NCI-H1694 treated with DMSO at 0.1 percent for 48 hours (cell line): ENCODE measurements at places on chromosomes 3 and 15.

DNA sequence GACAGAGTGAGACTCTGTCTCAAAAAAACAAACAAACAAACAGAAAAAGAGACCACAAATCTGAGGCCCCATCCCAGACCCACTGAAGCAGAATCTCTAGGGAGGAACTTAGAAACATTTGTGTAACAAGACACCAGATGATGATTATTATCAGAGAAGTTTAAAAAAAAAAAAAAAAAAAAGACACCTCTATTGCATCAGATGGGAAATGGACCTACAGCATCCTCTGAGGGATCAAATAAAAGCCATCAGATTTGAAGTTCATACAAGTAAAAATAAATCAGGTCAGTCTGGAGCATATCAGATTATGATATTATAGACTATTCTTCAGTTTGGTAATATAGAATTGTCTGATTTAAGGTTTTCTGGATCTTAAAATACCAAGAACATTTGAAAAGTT is 21.9 kb upstream of the LIPC start:
- no peak for DNase-seq

GRCh38 chr3:149965278-149965677 is 5.4 kb downstream of the PFN2 start:
- no peak for DNase-seq

DNA sequence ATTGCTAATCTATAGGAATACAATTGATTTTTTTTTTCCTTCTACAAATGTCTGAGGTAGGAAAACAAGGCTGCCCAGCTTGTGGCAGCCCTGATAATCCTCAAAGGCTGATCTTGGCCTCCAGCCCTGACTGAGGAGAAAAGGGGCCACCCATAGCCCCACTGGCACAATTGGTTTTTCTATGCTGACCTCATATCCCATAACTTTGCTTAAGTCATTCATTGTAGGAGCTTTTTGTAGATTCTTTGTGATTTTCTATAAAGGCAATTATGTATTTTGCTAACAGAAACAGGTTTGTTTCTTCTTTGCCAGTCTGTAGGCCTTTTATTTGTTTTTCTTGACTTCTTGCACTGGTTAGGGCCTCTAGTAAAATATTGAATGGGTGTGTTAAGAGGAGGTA is 80.2 kb upstream of the C15orf39 start:
- no peak for DNase-seq

GRCh38 chr3:156674911-156675829 is 780 bp downstream of the TIPARP start:
- peak; percentile 37 for DNase-seq

DNA sequence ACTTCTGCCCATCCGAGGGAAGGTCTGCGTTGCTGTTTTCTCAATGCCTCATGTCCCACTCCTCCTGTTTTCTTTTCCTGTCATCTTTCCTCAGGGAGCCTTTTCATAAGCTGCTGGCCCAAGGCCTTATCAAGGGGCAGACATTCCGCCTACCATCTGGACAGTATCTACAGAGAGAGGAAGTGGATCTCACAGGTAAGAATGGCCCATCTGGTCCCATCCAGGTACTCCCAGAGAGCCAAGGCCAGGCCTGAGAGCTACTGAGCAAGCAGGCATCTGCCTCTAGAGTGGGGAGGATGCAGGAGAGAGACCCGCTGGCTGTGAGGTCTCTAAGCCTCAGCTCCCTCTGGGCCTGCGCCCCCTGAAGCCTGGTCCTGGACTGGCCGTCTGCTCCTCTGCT is 81.5 kb upstream of the LIMD1 start:
- DNase-seq = no peak

DNA sequence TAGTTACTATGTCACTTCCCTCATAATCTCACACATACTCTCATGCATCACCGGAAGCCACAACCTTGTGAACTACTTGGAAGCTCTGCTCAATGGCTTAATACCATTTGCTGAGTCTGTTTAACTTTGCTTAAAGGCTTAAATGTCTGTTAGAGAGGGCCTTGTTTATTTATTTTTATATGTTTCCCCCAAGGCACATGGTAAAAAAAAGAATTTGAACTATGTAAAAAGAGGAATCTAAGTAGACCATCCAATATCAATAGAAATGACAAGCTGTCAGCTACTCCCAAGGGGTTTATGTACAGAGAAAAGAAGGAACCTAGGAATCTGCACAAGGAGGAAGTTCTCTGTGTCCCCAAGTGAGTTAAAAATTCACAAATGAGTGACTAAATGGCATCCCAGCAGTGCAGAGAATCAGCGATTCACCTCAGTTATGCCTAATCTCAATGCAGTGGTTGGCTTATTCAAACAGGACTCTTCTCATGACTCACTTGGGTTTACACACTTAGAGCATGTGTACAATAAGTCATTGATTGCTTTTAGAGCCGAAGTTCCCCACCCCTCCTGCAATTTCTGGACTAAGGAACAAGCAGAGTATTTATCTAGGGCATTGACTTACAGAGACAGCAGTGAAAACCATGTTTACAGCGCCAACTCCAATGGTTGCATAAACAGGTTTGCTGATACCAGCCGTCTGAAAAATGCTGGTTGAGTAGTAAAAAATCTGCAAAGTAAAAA is 24.4 kb downstream of the SLC2A2 start:
- no peak for DNase-seq

DNA sequence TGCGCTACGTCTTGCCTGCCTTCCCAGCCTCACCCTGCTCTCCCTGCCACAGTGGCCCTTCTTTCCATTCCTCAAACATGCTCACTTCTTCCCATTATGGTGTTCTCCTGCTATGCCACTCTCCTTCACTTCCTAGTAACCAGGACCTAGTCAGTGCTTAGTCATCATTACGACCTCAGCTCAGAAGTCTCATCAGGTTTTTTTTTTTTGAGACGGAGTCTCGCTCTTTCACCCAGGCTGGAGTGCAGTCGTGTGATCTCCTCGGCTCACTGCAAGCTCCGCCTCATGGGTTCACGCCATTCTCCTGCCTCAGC is 149.5 kb downstream of the GREM1 start:
- DNase-seq = no peak

DNA sequence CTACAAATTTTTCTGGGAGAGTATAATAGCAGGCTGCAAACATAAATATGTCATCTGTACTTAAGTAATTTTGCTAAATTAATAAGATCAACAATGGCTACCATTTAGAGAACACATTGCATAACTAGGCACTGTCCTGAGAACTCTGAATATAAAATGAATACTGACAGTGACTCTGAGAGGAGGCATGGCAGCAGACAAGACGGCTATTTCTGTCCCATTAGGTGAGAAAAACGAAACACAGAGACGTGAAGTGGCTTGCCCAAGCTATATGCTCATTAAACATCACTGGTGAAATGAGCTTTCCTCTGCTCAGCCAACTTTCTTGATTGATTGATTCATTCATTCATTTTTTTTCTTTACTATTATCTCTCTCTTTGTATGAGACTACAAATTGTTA is 384.3 kb downstream of the PTPRG start:
- no peak for DNase-seq

DNA sequence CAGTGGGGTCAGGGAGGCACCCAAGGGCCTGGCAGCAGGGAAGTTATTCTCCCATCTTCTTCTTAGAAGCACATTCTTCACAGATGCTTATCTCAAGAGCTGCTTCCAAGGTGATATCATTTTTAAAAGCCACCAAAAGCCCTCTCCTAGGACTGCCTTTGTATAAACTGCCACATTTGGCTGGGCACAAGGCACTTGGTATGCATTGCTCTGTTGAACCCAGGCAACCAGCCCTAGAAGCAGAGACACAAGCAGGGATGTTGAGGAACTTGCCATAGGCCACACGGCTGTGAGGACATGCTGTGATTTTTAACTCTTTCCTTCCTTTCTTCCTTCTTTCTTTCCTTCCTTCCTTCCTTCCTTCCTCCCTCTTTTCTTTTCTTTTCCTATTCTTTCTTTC is 7.4 kb upstream of the SLC6A1 start:
- DNase-seq = no peak

GRCh38 chr3:126827121-126827520 is 123.1 kb downstream of the CHCHD6 start:
- no peak for DNase-seq

DNA sequence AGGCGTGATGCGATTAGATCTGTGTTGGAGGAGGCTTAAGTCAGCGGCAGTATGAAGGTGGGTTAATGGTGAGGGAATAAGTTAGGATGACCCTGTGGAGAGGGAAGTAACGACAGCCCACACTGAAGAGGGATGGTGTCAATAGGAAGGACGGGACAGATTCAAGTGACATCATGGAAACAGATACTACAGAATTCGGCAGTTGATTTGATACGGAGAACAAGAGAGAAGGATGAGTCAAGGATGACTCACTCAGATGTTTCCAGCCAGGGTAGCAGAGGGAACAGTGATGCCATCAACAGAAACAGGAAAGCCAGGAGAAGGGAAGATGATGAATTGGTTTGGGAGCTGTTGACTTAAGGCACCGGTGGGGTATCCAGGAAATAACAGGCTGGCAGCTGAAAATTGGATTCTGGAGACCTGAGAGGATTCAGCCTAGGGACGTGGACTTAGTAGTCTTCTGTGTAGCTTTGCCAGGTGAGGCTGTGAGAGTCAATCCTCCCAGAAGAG is 38.0 kb downstream of the SHC4 start:
- no peak for DNase-seq

DNA sequence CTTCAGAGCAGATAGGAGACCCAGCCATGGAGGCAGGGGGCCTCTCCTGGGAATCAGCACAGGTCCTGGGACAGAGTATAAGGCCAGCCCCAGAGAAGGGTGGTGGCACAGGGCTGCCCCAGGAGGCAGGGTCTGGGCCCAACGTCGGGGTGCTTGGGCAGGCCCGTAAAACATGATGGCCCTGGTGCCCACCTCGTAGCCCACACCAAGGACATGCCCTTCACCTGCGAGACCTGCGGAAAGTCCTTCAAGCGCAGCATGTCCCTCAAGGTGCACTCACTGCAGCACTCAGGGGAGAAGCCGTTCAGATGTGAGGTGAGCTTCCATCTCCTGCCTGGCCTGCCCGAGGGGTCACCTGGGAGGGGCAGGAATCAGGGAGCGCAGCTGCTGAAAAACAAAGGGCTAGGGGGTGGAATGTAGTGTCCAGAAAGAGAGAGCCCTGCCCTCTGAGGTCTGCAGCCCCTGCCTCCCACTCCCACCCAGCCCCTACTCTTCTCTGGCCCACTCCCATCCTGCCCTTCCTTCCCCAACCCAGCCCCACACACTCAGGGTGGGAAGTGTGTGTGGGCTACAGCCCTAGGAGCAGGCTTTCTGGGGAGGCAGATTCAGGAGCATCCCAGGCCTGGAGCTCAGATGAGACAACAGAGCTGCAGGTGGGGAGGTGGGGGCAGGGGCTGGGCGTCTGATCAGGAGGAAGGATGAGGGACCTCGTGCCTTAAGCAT is 9.5 kb downstream of the ZBTB47 start:
- DNase-seq = no peak

- DNase-seq = no peak
Observed at GRCh38 chr3:46090161-46090591, 62.9 kb upstream of the XCR1 start.

- DNase-seq = peak; percentile 18
Observed at GRCh38 chr15:34582461-34583371, 735 bp downstream of the GOLGA8B start.

DNA sequence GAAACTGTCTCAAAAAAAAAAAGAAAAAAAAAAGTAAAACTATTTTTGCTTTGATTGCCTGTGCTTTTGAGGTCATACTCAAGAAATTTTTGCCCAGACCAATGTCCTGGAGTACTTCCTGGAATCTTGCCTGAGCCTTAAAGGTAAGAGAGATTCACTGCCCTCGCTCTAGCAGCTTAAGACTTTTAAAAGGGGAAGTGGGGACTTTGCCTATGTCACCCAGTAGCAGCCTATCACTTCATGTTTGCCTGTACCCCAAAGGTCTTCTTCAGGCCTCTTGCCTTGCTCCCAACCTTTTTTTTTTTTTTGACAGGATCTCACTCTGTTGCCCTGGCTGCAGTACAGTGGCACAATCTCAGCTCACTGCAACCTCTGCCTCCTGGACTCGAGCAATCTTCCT is 18.9 kb upstream of the GOLGB1 start:
- no peak for DNase-seq

DNA sequence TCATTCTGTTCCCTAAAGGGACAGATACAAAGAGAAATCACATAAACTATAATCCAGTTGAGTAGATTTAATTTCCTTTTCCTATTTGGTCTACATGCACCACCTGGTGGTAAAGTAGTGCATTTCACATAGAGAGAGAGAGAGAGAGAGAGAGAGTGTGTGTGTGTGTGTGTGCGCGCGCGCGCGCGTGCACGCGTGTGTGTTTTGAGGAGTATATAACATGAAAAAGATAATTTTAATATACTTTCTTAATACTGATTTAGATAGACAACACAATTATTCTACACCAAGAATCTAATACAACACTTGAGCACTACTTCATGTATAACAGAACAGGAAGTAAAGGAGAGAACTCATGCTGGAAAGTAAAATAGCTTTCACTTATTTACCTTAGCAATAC is 1.1 kb upstream of the FGF7 start:
- DNase-seq = peak; percentile 3

GRCh38 chr3:42786631-42787030 is 13.6 kb upstream of the CCDC13 start:
- no peak for DNase-seq

DNA sequence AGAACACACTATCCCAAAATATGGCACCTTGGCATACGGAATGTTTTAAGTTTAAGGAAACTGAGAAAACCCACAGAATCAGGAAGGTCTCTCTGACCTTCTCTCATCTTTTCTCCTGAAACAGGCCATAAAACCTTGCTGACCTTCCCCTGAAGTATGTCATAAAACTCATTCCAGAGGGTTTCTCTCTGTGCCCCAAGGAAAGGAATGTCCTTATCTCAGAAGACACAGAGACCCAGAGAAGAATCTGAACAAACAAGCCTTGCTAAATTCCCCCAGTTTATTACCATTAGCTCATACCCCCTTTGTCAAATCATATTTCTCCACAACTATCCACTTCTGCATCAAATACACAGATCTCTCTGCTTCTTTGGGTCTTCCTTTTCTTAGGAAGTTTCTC is 603.1 kb downstream of the MCTP2 start:
- DNase-seq = no peak

- no peak for DNase-seq
Observed at GRCh38 chr15:55297315-55297714, 7.7 kb upstream of the RAB27A start.

DNA sequence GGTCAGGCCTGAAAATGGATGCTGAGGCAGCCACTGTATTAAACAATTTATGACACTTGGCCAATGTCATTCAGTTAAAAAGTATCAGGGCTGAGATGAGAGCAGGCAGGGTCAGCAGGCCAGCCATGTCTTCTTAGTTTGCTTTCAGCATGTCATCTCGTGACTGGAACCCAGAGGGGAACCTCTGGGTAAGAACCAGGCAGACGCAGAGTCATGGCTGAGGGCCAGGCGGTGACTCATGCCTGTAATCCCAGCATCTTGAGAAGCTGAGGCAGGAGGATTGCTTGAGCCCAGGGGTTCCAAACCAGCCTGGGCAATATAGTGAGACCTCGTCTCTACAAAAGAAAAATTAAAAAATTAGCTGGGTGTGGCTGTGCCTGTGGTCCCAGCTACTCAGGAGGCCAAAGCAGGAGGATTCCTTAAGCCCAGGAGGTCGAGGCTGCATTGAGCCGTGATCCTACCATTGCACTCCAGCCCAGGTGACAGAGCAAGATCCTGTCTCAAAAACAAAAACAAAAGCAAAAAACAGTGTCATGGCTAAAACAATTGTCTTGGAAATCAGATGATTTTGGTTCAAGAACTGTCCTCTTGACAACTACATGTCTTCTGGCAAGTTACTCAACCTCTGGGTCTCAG is 11.7 kb downstream of the BCL2L10 start:
- DNase-seq = no peak
